Esophagus muscularis mucosa (tissue), 4 donors: ENCODE measurements at places on chromosomes 4 and X. TPM values are rescaled to one million over a fixed set of nuclear protein-coding genes. Genes with fewer than 3 reads are reported as not detected.

Gene GNRHR
- 0.11 TPM for total RNA-seq

Gene GYG2
- 4.6 TPM for total RNA-seq

Gene MTNR1A
- total RNA-seq = not detected

Gene SRPK3
- total RNA-seq = 0.52 TPM

Gene GATA1
- not detected for total RNA-seq

Gene MND1
- not detected for total RNA-seq

Gene PNMA6A
- 1.8 TPM for total RNA-seq

Gene PRDM5
- total RNA-seq = 10.8 TPM

Gene TCEAL6
- total RNA-seq = not detected
